Mononuclear cell (primary cell): ENCODE measurements at places on chromosomes 4 and X. TPM values are rescaled to one million over a fixed set of nuclear protein-coding genes. Genes with fewer than 3 reads are reported as not detected.

Gene CFP
- total RNA-seq: 139 TPM

Gene FGF5
- total RNA-seq: not detected

Gene DHX15
- total RNA-seq: 314 TPM

Gene RAB40A
- not detected for total RNA-seq

Gene STK32B
- 0.63 TPM for total RNA-seq

Gene PLAC1
- total RNA-seq: not detected
